Central memory CD4-positive, alpha-beta T cell (primary cell): ENCODE measurements at places on chromosomes 11 and 22.

GRCh38 chr22:41366323-41367029, 15.3 kb upstream of the TEF start:
- DNase-seq: no peak

DNA sequence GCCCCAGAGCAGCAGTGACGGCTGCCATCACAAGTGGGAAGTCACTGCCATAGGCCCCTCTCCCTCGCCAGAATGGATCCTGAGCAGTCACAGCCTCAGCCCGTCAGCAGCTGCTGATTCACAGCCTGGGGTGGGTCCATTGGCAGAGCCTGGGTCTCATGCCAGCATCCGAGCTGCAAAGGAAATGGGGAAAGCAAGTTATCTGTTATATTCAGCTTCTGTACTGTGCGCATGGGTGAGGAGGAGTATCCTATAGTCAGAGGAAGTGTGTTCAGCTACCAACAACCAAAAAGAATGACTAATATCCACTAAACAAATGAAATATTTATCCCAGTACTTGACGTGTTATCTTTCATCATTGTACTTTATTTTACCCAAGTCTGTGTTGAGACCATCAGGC, 119.7 kb downstream of the RCN1 start:
- no peak for DNase-seq

- DNase-seq: no peak
Observed at GRCh38 chr11:64043545-64043944, 7.8 kb downstream of the FLRT1 start.

- DNase-seq: no peak
Observed at GRCh38 chr22:20514658-20515406, 7.4 kb downstream of the MED15 start.

GRCh38 chr11:119047205-119047604, 9.8 kb downstream of the HYOU1 start:
- DNase-seq: no peak

- DNase-seq: no peak
Observed at GRCh38 chr11:41775296-41775695, 315.8 kb upstream of the LRRC4C start.

GRCh38 chr11:12075822-12076821, 34.3 kb upstream of the MICAL2 start:
- DNase-seq: no peak

GRCh38 chr11:98068251-98068650, 952.5 kb upstream of the CNTN5 start:
- DNase-seq: no peak

DNA sequence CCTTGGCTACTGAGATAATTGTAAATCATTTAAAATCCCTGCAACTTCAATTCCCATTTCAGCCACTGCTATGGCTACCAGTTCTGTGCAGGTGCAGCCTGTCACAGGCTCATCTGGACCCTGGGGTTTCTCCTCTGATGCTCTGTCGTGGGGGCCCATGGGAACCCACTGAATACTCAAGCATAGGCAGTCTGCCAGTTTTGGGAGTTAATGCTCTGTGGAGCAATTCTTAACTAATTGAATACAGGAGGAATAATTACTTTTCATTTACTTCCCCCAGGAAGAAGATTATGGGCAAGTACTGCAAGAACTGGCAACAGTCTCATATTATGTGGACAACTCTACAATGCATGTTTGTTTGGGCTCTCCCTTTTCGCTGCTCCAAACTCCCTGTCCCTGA, 25.9 kb downstream of the OR51E2 start:
- no peak for DNase-seq

- no peak for DNase-seq
Observed at GRCh38 chr22:35582218-35582860, 34.8 kb downstream of the MB start.
